NCI-H1105 (cell line): ENCODE measurements at places on chromosomes 6 and 20.

- DNase-seq, result no peak
Measured at GRCh38 chr6:36545767-36546307, 1.4 kb downstream of the STK38 start.

DNA sequence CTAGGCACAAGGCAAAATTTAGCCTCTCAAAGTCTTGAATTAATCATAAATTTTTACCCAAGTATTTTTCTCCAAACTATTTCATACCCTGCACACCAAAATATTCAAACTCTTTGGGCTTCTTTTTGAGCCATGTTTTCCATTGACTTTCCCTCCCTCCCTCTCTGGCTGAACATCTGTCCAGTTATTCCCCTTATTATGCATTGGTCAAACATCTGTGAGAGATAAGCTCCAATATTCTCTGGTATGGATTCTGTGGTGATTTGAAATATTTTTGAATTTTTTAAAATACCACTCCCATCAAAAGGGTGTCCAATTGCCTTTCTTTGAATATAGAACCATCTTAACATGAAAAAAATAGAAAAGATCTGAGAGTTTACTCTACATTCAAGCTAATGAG, 244.2 kb downstream of the RFPL4B start:
- DNase-seq, result no peak

GRCh38 chr20:51365670-51366069, 176.8 kb downstream of the NFATC2 start:
- DNase-seq, result no peak

DNA sequence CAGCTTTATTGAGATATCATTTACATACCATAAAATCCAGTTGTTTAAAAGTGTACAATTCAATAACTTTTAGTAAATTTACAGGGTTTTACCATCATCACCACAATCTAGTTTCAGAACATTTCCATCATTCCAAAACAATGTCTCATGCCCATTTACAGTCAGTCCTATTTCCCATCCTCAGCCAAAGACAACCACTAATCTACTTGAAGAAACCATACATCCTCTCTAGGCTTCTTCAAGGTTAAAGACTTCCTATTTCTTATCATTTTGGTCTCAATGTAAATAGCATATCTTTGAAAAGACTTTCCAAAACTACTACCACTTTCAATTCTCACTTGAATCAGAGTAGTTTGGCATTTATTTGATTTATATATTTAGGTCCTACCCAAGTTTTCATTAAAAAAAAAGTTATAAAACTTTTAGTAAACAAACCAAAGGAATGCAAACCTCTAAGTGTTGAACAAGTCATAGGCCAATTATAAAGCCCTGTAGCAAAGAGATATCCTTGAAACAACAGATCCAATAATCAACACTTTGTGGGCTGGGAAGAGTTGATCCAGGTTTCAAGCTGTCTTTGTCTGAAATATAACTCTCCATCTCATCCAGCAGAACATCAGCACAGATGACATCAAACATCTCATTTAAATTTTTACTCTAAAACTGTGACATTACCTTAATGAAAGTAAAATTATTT, 211.3 kb upstream of the RUNX2 start:
- DNase-seq, result no peak

GRCh38 chr6:145891126-145891525, 73.0 kb downstream of the SHPRH start:
- no peak for DNase-seq

GRCh38 chr6:165002358-165002757, 307.0 kb downstream of the C6orf118 start:
- no peak for DNase-seq

DNA sequence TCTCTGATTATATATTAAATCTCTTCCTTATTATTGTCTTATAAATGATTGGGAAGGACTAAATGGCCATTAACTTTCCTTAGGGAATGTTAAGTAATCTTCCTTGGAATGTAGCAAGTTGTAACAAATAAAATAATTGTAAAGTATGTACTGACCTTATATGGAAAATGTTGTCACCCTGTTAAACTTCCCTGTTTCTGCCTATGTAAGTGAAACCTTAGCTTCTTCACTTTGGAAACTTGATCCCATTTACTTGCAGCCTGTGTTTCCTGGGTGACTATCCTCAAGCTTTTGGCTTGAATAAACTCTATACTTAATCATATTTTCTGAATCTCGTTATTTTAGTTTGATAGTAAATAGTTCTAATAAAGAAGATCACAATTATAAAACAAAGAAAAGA, 519.5 kb upstream of the PTCHD4 start:
- no peak for DNase-seq

- no peak for DNase-seq
Measured at GRCh38 chr6:75600768-75601167, 912 bp upstream of the SENP6 start.

DNA sequence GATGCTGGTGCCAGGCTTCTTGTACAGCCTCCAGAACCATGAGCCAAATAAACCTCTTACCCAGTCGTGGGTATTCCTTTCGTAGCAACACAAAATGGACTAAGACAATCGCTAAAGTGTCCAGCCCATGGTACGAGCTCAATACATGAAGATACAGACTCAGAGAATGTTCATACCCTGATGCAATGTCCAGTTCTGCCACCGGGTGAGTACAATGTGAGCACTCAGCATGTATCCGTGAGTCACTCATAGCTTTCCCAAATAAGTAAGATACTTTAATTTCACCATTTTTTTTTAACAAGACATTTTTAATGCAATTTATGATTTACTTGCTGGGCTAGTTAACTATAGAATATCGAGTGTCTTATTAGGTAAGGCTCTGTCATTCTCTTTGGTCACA, 26.7 kb upstream of the PDE10A start:
- DNase-seq, result no peak

DNA sequence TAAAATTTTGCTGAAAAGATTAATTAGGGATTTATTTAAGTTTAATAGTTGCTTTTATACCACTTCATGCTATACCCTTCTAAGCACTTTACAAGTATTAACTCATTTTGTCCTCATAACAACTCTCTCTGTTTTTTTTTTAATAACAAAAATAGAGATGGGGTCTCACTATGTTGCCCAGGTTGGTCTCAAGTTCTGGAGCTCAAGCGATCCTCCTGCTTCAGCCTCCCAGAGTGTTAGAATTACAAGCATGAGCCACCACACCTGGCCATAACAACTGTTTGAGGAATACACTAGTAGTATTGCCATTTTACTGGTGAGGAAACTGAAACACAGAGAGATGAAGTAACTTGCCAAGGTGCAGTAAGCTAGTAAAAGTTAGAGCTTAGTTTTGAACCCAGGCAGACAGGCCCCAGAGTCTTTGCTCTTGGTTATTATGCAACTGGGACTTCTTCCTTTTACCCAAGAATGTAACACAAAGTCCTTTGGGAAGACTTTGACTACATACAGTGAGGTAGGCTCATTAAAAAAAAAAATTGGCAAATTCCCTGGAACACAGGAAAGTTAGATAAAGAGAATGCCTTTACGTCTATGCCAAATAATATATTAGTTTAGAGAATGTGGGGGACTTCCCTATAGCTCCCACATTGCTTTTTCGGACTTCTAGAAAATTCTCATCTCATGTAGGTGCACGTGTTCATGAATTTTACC, 11.4 kb downstream of the ANKS1A start:
- DNase-seq, result no peak

DNA sequence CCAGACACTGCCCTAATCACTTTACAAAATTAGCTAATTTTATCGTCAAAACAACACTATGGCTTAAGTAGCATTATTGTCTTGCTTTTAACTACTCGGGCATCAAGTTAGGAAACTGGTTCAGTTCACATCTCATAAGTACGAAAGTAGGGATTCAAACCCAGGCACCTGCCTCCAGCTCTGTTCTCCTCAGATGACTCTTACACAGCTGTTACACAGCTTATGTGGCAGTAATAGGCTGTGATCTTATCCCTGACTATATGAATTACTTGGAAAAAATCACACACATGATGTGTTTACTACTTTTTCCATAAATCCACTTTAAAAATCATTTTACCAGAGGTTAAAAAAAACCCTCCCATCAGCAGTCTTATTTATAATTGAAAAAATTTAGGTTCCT, 389.2 kb upstream of the FLRT3 start:
- DNase-seq, result no peak

DNA sequence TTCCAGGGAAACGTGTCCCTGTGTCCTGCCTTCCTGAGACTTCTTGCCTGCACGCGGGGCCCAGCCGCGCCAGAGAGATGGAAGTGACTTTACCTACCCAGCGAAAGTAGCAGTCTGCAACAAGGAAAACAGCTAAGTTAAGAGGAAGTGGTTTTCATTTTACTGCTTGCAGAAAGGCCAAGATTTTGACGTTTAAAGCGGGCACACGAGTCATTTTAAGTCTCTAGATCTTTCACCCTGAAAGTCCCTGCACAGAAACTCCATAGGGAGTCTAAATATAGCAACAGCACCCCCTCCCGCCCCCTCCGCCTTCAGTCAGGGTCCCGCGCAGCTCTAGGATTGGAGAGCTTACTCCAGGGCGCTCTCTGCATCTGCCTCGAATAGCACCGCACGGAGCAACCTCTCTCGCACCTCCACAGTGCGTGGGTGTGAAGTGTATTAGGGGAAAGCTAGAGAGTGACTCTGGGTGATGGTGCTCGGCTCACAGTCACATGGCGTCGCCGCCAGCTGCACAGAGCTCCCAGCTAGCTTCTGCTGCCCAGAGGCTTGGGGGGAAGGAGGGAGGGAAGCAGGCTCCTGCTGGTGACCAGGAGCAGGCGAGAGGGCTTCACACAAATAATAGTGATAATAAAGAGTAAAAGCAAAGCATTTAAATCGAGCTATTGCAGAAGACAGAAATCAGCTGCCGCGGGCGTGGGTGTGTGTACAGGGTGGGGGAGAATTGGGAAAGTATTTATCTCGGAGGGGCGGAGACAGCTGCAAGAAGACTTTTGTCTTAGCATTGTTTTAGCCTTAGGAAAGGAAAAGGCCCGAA, 1.8 kb upstream of the KCNQ5 start:
- DNase-seq, result no peak

GRCh38 chr6:112513175-112513574, 166.0 kb downstream of the RFPL4B start:
- no peak for DNase-seq

- DNase-seq, result no peak
Measured at GRCh38 chr20:13228771-13229170, 7.7 kb downstream of the ISM1 start.

GRCh38 chr6:43873806-43874714, 104.0 kb downstream of the VEGFA start:
- DNase-seq, result peak; percentile 12

- DNase-seq, result no peak
Measured at GRCh38 chr6:11650025-11650696, 112.6 kb downstream of the TMEM170B start.

DNA sequence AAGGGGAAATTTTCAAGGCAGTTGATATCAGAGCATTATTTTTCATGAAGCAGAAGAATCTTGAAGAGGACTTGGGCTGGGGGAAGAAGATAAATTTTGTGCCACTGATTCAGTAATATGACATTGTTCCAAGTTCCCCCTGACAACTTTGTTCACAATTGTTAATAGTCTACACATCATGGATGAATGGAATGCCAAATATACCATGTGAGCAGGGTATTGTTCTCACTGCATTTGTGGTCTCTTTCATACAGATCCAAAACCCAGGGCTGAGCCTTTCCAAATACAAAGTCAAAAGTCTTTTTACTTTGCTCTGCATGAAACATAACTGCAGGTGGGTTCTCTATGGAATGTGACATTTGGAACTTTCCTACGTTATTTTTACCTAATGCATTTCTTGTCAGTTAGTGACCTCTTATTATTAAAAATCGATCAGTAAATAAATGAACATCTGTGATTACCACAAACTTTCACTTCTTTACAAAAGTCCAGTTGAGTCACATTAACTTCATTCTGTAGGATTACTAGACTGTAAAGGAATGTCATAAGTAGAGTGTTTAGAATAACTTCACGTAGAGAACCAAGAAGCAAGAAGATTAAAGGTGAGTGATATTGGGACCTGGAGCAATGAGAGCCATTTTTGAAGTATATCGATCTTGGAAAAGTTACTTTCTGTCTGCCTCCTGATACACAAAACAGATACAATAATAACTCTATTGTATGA, 100.9 kb downstream of the RCAN2 start:
- no peak for DNase-seq

- no peak for DNase-seq
Measured at GRCh38 chr6:112027942-112028674, 25.8 kb upstream of the CCN6 start.
